IPS DF 6.9 (cell line): ENCODE measurements at places on chromosomes 1 and 21.

DNA sequence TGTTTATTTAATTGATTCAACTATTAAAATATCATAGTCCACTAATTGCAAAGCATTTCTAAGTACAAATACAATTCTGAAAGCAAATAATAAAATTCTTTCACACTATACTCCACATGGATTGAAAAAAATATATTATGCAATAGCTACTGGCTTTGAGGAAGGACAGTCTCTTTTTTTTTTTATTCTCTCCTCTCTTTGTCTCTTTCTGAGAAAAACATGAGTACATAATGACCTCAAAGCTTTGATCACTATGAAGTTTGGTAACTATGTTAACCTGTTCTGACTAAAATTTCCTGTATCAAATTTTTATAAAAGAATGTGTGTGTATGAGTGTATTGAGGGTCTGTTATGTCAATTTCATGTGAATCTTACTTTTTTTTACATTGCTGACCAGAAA lies 96.2 kb downstream of the RGS2 start:
- DNase-seq = no peak

DNA sequence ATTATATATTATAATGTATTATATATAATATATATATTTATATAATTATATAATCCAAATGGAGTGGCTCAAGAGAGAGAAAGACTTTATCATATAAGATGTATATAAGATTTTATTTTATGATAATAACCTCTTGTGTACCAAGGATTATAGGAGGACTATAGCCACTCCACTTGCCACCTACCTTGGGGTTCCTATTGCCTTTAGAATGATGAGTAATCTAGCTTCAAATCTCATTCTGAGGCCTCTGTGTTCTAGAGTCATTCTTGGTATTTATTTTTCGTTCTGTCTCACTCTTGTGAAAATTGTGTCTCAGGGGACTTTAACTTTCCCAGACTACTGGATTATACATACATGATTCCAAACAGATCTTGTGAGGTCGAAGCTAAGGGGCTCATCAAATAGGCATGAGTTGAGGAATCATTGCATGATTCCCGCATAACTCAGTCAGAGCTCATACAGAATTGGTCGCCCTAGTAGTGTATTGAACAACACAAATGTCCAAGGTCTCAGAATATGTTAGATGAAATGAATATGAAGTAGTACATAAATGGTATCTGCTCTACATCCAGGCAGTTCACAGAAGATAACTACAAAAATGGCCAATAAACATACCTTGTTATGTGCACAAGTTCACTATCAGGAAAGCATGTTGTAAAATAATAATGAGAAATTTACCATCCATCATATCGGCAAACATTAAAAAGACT lies 159.5 kb upstream of the RNPC3 start:
- DNase-seq = no peak

- DNase-seq = no peak
Observed at GRCh38 chr1:35714921-35715567, 3.6 kb downstream of the C1orf216 start.

DNA sequence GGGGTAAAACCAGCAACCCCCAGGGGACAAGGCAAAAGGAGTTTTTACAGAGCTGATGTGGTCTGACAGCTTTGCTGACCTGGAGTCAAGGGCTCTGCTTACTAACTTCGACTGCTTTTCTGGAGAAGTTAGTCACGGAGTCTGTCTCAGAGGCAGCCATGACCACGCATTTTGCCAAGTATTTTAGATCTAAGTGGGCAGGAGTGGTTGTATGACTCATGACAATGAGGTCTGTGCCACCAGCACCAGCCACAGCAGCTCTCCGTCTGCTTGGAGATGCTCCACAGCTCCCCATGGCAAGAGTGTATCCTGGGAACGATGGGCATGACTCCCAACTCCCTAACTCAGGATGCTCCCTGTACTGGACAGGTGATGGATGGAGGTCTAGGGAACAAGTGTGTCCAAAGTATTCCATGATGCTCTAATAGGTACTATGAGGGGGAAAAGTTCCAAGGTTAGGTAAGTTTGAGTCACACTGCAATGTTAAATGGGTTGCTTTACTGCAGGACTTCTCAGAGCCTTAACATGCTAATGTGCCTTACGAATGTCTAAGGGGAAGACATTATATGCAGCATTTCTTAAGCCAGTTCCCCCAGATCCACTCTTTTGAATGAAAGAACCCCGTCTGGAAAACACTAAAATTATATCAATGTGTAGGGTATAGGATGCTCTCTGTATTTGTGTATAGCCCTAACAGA lies 359.0 kb downstream of the HHAT start:
- no peak for DNase-seq

- no peak for DNase-seq
Observed at GRCh38 chr1:155466996-155467395, 95.6 kb downstream of the ASH1L start.

DNA sequence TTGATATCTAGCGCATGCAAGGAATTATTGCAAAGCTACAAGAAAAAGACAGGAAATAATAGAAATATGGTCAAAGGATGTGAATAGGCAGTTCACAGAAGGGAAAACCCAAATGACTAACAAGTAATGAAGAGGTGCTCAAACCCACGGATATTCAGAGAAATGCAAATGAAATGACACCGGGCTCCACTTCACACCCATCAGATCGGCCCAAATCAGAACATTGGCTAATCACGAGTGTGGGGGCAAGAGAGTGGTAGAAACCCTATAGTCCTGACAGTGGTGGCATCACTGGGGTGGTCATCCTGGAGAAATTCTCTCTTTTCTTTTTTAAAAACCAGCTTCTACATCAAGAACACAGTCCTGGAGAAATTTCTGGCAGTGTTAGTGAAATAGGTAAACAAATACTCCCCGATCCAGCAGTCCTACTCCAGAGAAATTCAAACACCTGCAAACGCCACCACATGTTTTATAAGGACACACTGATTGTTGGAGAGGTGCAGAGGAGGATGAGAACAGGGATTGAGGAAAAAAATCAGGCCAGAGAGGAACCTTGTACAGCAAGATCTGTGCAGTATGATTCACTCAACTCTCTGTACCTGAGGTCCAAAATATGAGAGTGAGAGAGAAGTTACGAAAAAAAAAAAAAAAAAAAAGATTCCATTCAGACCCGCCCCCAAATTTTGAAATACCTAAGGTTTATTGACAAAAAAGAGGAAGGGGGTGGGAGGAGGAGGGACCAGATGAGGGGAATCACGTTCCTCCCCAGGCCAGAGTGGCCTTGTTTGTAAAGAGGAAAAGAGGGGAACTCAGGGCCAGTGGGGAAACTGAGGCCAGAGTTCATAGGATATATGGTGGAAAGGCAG lies 9.2 kb upstream of the TNFRSF1B start:
- DNase-seq = no peak

- DNase-seq = no peak
Observed at GRCh38 chr1:27655151-27655937, 16.6 kb downstream of the IFI6 start.

DNA sequence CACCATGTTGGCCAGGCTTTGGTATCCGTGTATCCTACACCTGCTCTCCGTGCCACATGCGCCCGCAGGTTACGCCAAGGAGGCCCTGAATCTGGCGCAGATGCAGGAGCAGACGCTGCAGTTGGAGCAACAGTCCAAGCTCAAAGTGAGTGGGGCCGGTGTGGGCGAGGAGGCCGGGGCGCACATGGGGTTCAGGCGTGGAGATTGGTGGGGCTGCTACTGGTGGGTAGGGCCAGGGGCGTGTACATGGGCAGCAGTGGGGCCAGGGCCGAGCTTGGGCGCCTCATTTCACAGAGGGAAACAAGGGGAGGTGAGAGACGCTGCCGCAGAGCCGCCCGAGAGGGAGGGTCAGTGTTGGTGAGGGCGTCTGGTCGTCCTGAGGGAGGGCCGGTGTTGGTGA lies 5.6 kb downstream of the ATAD3B start:
- DNase-seq = no peak

DNA sequence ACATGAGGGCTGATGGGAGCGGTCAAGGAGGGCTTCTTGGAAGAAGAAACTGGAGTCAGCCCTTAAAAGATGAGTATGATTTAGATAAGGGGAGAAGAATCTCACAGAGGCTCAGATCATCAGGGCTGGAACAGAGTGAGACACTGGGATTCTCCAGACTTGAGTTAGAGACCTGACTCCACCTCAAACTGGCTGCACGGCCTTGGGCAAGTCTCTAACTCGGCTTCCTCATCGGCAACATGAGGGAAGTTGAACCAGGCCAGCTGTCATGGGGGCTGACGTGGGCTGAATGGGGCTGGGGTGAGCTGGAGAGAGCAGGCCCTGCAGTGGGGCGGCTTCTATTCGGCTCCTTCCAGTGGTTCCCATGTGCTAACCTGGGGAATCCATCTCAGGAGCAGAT lies 2.5 kb downstream of the C1QC start:
- DNase-seq = no peak

DNA sequence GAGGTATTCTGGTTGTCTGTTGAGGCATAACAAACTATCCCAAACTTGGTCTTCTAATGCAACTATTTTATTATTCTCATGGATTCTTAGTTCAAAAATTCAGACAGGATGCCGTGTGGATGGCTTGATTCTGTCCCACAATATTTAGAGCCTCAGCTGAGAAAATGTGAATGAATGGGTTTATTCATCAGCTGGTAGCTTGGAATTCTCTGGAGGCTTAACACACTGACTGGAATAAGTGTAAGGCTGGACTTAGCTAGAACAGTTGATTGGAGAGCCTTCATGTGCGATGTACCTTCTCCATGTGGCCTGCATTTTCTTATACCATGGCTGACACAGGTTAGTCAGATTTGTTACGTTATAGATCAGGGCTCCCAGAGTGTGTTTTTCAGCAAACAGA lies 30.8 kb downstream of the TNNI3K start:
- DNase-seq = no peak

GRCh38 chr1:181768211-181768929 lies 285.1 kb downstream of the CACNA1E start:
- no peak for DNase-seq

- DNase-seq = no peak
Observed at GRCh38 chr21:15496911-15497310, 232.9 kb upstream of the USP25 start.

GRCh38 chr21:37921091-37921490 lies 4.8 kb upstream of the KCNJ6 start:
- DNase-seq = no peak

DNA sequence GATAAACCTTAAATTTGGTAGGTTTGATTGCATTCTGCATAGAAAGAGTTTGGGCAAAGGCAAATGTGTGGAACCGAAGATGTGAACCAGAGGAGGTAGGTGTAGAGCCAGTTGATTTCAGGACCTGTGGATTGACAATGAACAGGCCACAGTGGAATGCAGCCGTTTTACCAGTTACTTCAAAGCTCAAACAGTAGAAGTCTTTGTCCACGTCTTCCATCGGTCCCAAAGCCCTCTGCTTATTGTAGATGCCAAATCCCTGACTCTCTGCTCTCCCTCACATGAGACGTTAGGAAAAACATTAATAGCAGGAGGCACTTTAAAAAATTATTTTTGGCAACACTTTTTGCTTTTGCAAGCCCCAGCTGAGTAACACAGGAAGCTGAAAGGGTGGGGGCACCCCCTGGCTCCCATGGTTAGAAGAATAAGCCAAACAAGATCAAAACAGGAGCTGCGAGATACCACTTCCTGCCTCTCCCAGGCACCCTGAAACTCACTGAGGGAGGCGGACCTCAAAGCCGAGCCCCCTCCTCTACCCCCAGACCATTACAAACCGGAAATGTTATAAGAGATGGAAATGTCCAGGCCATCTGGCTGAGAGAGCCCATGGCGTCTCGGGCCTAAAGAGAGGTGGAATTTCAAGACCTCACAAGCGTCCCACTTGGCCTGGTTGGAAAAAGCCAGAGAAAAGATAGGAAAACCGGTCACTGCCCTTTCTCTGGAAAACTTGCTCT lies 13.5 kb downstream of the TRAF3IP3 start:
- DNase-seq = no peak

DNA sequence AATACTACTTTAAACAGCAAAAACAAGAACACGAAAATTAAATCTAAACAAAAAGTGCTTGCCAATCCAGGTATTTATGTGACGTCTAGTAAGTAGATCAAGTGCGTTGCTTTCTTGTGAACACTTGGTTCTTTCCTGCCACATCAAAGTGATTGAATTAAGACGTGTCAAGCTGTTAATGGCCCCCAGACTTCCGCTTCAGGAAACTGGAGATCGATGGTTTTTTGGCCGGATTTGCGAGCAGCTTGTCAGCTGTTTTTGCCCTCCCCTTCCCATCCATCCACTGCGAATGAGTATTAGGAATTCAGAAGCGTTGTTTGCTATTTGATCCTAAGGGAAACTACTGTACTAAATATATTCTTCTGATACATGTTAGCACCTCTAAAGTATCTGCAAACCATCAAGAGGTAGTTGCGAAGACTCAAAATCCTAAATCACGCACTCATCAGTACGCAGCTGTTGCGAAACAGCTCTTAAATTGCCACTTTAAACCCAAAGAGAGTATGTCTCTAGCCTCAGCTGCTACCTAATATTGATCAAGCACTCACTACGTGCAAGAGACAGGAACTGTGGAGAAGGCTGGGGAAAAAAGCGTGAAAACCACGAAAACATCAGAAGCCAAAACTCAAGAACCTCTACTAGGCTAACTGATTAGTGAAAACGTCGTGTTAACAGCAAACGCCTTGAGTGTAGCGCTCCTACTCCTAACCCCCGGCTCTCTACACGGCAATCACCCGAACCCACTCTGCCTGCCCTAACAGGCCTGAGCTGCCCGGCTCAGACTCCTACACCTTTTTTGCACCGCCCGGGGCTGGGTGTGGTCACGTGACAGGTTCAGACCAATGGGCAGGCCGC lies 473 bp upstream of the BRDT start:
- DNase-seq = no peak

- DNase-seq = no peak
Observed at GRCh38 chr1:85189120-85189519, 11.7 kb downstream of the SYDE2 start.

- DNase-seq = no peak
Observed at GRCh38 chr1:245096311-245097066, 58.3 kb upstream of the KIF26B start.

DNA sequence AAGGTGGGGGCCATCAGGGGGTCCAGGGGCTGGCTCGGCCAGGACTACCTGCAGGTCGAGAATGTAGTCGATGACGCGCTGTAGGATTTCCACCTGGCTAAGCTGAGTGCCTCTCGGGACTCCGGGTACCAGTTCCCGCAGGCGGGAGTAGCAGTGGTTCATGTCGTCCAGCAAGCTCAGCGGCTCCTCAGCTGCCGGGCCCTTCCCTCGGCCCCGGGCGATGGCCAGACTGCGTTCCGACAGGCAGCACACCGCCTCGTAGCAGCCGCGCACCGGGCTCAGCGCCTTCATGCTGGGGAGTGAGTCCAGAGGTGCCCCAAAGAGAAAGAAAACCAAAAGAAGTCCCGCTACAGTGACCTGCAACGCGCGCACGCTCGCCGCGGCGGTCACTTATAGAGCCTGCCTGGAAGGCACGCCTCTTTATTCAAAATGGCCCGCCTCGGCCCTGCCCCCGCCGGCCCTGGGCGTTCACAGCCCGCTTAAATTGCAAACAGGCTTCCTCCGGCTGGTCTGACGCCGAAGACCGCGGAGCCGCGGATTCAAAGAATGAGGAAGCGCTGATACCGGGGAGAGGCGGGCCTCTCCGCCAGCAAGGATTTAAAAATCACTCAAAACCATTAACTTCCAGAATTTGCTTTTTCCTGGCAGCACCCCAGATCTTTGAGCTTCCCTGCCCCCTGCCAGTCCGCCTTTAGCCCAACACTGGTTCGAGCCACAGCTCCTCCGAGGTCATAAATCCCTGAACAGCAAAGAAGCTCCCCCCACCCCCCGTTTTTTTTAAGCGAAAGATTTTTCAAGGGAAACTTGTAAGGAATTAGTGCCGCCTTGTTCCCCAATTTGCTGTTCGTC lies at the start of gene ID3:
Gene ID3, minus strand, starts transcription at position 366 of the 849 bp plus-strand sequence. Its CDS starts 75 bp downstream, at position 291.
- DNase-seq = no peak
